ENCODE measurements at places on chromosomes 16 and 17.

GRCh38 chr17:64161380-64162176, 31.6 kb upstream of the ERN1 start:
- no peak for DNase-seq

GRCh38 chr17:17950806-17951205, 21.4 kb downstream of the TOM1L2 start:
- no peak for DNase-seq

- no peak for DNase-seq
Measured at GRCh38 chr17:9434642-9435057, 141.0 kb downstream of the STX8 start.

DNA sequence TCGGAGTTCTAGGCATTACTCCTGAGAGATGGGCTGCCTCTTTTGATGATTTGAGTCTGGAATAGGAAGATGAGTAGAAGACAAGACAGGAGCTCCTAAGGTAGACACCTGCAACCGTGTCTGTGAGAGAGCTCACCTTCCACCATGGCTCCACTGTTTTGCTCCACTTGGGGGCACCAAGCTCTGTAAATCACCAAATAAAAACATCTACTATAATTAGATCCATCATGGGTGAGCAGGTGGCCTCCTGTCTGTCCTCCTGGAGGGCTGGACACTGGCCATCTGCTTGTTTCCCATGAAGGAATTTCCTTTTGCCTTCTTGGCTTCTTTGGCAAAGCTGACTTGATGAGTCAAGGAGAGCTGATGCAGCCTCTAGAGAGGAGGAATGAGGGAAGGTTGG, 179.0 kb downstream of the HAPSTR1 start:
- DNase-seq, result no peak

GRCh38 chr17:67639555-67639954, 78.2 kb upstream of the NOL11 start:
- no peak for DNase-seq

GRCh38 chr17:34502426-34502825, 77.0 kb upstream of the TMEM132E start:
- no peak for DNase-seq

- DNase-seq, result no peak
Measured at GRCh38 chr16:76459111-76459510, 181.9 kb downstream of the CNTNAP4 start.

GRCh38 chr16:30761427-30761927, 385 bp downstream of the CFAP119 start:
- no peak for DNase-seq

DNA sequence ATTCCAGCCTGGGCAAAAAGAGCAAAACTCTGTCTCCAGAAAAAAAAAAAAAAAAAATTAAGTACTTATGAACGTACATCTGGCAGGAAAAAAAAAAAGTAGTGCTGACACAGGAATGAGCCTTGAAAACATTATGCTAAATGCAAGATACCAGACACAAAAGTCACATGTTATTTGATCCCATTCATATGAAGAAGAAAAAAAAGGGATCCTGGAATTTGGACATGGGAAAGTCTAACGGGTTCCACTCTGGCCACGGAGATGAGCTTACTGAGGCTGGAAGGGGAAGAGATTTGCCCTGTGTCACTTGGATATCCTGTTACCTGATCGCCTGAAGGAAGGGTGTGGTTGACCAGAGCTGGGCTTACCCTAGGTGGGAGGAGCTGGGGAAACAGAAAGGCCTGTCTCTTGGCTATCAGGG, 251.9 kb downstream of the PARN start:
- no peak for DNase-seq

- no peak for DNase-seq
Measured at GRCh38 chr17:57234739-57235092, 21.6 kb upstream of the MSI2 start.

DNA sequence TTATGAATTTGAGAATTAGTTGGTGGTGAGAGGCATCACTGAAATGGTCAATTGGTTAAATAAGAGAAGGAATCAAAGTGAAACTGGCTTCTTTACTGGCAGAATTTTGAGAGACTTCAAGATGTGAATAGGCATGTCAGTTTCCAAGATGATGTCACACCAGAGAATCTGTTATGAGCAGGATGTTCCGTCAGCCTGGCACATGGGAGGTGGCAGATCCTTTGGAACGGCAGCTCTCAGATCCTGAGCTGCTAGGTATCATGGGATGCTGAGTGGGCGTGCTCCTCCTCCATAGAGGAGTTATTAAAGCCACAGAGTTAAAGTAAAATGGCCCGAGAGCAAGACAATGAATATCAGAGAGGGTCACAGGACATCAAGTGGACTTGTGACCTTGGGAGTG, 444.3 kb upstream of the HSBP1 start:
- DNase-seq, result no peak

DNA sequence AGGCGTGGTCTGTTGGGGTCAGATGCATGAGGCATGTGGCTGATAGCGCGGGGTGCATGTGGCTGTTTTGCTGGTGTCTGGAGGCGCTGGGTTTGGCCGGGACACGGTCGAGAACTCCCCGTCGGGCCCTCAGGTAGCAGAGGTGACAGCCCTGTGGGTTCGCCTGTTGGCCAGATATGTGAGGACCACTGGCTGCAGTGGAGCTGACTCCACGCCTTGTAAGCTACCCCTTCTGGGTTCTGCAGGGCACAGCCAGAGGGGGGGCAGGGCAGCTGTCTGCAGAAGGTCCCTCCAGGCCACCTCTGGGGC, 38.5 kb downstream of the SOX8 start:
- DNase-seq, result no peak

Measured in inflammatory macrophage treated with lipopolysaccharide for 1 hour (primary cell).